B cell (primary cell): ENCODE measurements at places on chromosomes 4 and X. TPM values are rescaled to one million over a fixed set of nuclear protein-coding genes. Genes with fewer than 3 reads are reported as not detected.

GRCh38 chrX:115018944-115019343 lies 1.5 kb upstream of the IL13RA2 start:
- H3K4me1 ChIP-seq, result no peaks in the 10 kb centered on the region
- DNase-seq, result no peak
- H3K4me3 ChIP-seq, result no peak overlapping the region
- no peaks in the 10 kb centered on the region for H3K36me3 ChIP-seq
- H3K27me3 ChIP-seq, result no peaks in the 10 kb centered on the region

GRCh38 chr4:87975466-87975865 lies at the start of gene SPP1:
SPP1 (plus strand) TSS chr4:87975714; CDS start chr4:87976896, 1,182 bp downstream.
- H3K27me3 ChIP-seq, result no peaks in the 10 kb centered on the region

CCDC110 gene
- total RNA-seq, result 1.6 and 2.3 TPM in 2 replicates

GRCh38 chr4:2689825-2690700 lies 66.1 kb downstream of the TNIP2 start:
- no peaks in the 10 kb centered on the region for H3K27me3 ChIP-seq
- peaks cover 3% of the 10 kb centered on the region for H3K36me3 ChIP-seq
- peak; percentile 90 for DNase-seq
- H3K4me3 ChIP-seq, result peak overlapping the region; percentile 34
- peak overlapping the region; percentile 77 for H3K27ac ChIP-seq

DNA sequence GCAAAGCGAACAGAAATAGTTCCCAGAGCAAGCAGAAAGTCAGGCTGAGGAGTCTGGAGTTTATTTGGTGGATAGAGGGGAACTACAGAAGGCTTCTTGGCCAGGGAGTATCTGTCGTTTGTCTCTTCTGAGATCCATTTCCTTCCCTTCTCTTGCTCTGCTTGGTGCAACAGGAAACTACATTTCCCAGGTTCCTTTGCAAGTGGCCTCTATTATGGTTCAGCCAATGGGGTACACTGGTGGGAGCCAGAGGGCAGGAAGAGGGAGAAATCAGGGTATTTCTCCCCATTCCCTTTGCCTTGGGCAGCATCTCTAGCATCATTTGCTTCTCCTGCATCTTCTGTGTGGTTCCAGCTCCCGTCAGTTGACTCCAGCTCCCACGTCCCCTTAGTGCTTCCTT lies 142.1 kb downstream of the BCOR start:
- no peaks in the 10 kb centered on the region for H3K4me1 ChIP-seq
- no peak overlapping the region for H3K27ac ChIP-seq
- H3K4me3 ChIP-seq, result no peak overlapping the region
- no peaks in the 10 kb centered on the region for H3K27me3 ChIP-seq
- no peaks in the 10 kb centered on the region for H3K36me3 ChIP-seq

DNA sequence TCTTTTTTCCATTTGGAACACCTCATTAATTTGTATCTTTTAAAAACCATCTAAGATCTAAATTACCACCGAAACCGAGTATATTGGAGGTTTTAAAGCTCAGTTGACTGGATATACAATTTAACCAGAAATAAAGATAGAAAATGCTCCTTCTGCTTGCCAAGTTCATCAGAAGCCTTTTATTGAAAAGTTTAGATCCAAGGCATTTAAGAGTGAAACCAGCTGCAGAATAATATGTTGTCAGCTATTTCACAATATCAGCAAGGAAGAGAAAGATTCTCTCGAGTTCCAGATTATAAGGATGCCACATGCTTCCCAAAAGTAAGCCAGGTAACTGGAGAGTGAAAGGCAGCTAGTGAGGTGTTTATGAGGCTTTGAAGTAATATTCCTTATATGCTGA lies 217.4 kb downstream of the DCTD start:
- no peak for DNase-seq
- no peaks in the 10 kb centered on the region for H3K27me3 ChIP-seq
- no peaks in the 10 kb centered on the region for H3K4me1 ChIP-seq

- H3K4me1 ChIP-seq, result no peaks in the 10 kb centered on the region
- H3K27ac ChIP-seq, result no peak overlapping the region
- no peak overlapping the region for H3K4me3 ChIP-seq
Measured at GRCh38 chr4:121304893-121305292, 75.9 kb downstream of the QRFPR start.

SHROOM4 gene
- total RNA-seq, result not detected in 2 replicates

DNA sequence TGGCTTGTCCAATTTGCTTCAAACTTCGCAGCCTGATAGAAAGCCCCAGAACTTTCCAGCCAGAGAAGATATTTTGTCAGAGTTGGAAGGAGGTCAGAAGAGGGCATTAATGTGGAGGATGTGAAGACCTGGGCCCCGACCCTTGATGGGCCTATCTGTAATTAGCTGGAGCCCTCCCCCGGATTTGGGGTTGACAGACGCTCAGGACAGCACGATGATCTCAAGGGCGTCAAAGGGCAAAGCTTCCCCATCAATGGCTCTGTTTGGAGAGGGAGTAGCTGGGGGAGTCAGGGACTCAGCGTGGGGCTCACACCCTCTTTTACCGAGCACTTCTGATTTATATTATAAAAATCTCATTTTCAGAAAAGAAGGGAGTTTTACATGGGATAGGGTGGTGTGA lies 59.0 kb upstream of the PPP2R3B start:
- H3K4me1 ChIP-seq, result no peaks in the 10 kb centered on the region
- H3K27me3 ChIP-seq, result no peaks in the 10 kb centered on the region
- no peaks in the 10 kb centered on the region for H3K36me3 ChIP-seq
- no peak overlapping the region for H3K4me3 ChIP-seq

- H3K4me1 ChIP-seq, result peaks cover 25% of the 10 kb centered on the region
- no peaks in the 10 kb centered on the region for H3K36me3 ChIP-seq
- DNase-seq, result no peak
- H3K27me3 ChIP-seq, result peaks cover 8% of the 10 kb centered on the region
- no peak overlapping the region for H3K27ac ChIP-seq
Measured at GRCh38 chrX:25010784-25011588, 4.8 kb downstream of the ARX start.

- H3K36me3 ChIP-seq, result no peaks in the 10 kb centered on the region
- no peak overlapping the region for H3K27ac ChIP-seq
- H3K4me3 ChIP-seq, result no peak overlapping the region
- no peaks in the 10 kb centered on the region for H3K4me1 ChIP-seq
- no peaks in the 10 kb centered on the region for H3K27me3 ChIP-seq
Measured at GRCh38 chr4:73345399-73345975, 58.6 kb upstream of the ALB start.

GRCh38 chr4:8725845-8726244 lies 133.3 kb downstream of the CPZ start:
- no peak overlapping the region for H3K27ac ChIP-seq
- H3K4me1 ChIP-seq, result no peaks in the 10 kb centered on the region
- H3K36me3 ChIP-seq, result no peaks in the 10 kb centered on the region
- H3K27me3 ChIP-seq, result no peaks in the 10 kb centered on the region
- H3K4me3 ChIP-seq, result no peak overlapping the region

SPARCL1 gene
- not detected in 2 replicates for total RNA-seq

ADH5 gene
- 59.2 and 65.6 TPM in 2 replicates for total RNA-seq

TIGD2 gene
- 8.6 and 9.5 TPM in 2 replicates for total RNA-seq

GRCh38 chrX:1734806-1735205 lies 119.9 kb downstream of the ASMT start:
- no peak overlapping the region for H3K4me3 ChIP-seq
- H3K27me3 ChIP-seq, result no peaks in the 10 kb centered on the region
- no peaks in the 10 kb centered on the region for H3K4me1 ChIP-seq
- H3K36me3 ChIP-seq, result no peaks in the 10 kb centered on the region
- no peak overlapping the region for H3K27ac ChIP-seq

IL2 gene
- not detected in 2 replicates for total RNA-seq

ADH6 gene
- not detected in 2 replicates for total RNA-seq

CTAG1A gene
- total RNA-seq, result not detected in 2 replicates

GRCh38 chr4:38279650-38280322 lies 319.6 kb downstream of the PTTG2 start:
- DNase-seq, result no peak
- no peaks in the 10 kb centered on the region for H3K36me3 ChIP-seq
- H3K27ac ChIP-seq, result no peak overlapping the region
- H3K27me3 ChIP-seq, result no peaks in the 10 kb centered on the region
